ENCODE measurements at places on chromosomes 1 and 21. TPM values are rescaled to one million over a fixed set of nuclear protein-coding genes. Genes with fewer than 3 reads are reported as not detected.
A peak's percentile ranks its signal among the peaks of the same experiment; 100 is the strongest.

- H3K4me3 ChIP-seq, result no peak overlapping the region
- DNase-seq, result no peak
- H3K36me3 ChIP-seq, result peaks cover 18% of the 10 kb centered on the region
- H3K4me1 ChIP-seq, result no peaks in the 10 kb centered on the region
Measured at GRCh38 chr1:23383577-23384311, 14.1 kb upstream of the ZNF436 start.

RIPK4 gene
- 0.07 TPM for total RNA-seq

AK5 gene
- total RNA-seq, result not detected

KRTAP11-1 gene
- total RNA-seq, result not detected

GRCh38 chr1:81702079-81702715, 98.5 kb upstream of the ADGRL2 start:
- no peaks in the 10 kb centered on the region for H3K36me3 ChIP-seq
- no peak overlapping the region for H3K4me3 ChIP-seq
- H3K27me3 ChIP-seq, result no peaks in the 10 kb centered on the region
- H3K27ac ChIP-seq, result no peak overlapping the region
- peaks cover 8% of the 10 kb centered on the region for H3K4me1 ChIP-seq
- no peak for DNase-seq

LCE2A gene
- total RNA-seq, result not detected

LCE1A gene
- total RNA-seq, result not detected

GRCh38 chr1:208040821-208041297, 129.9 kb upstream of the CD34 start:
- H3K4me3 ChIP-seq, result no peak overlapping the region
- H3K27me3 ChIP-seq, result no peaks in the 10 kb centered on the region
- H3K36me3 ChIP-seq, result no peaks in the 10 kb centered on the region
- H3K27ac ChIP-seq, result no peak overlapping the region
- peaks cover 4% of the 10 kb centered on the region for H3K4me1 ChIP-seq

DNA sequence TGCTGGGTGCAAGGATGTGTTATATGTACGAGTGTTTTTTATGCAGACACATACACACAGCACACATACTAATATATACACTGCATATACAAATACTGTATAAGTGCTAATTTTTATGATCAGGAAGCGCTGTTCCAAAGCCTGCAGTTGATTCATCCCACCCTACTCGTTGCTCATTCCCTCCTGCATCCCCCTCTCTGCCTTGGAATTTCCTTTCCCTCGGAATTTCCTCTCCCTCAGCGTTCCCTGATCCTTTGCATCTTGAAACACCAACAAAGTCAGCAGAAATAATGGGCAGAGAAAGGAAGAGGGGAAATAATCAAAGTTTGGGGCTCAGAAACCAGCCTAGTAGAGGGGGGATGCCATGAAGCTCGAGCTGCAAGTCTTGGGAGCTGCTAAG, 98.9 kb downstream of the CSMD2 start:
- H3K4me3 ChIP-seq, result no peak overlapping the region
- no peak overlapping the region for H3K27ac ChIP-seq
- no peaks in the 10 kb centered on the region for H3K27me3 ChIP-seq
- DNase-seq, result no peak
- no peaks in the 10 kb centered on the region for H3K36me3 ChIP-seq

- no peaks in the 10 kb centered on the region for H3K36me3 ChIP-seq
- DNase-seq, result no peak
- H3K27ac ChIP-seq, result no peak overlapping the region
- H3K4me3 ChIP-seq, result no peak overlapping the region
- no peaks in the 10 kb centered on the region for H3K4me1 ChIP-seq
Measured at GRCh38 chr1:30129001-30129408, 594.4 kb downstream of the MATN1 start.

- no peaks in the 10 kb centered on the region for H3K27me3 ChIP-seq
- no peaks in the 10 kb centered on the region for H3K36me3 ChIP-seq
- peak overlapping the region; percentile 93 for H3K4me3 ChIP-seq
- H3K4me1 ChIP-seq, result no peaks in the 10 kb centered on the region
Measured at GRCh38 chr21:32413015-32413504, 554 bp downstream of the EVA1C start.

GRCh38 chr21:30613836-30614235, at the start of gene KRTAP6-1:
TSS of gene KRTAP6-1 (minus strand) at chr21:30613930. CDS start at chr21:30613904, 26 bp downstream.
- H3K4me1 ChIP-seq, result no peaks in the 10 kb centered on the region
- no peak for DNase-seq
- no peak within 1 kb of the TSS for H3K27ac ChIP-seq
- no peaks in the 10 kb centered on the region for H3K27me3 ChIP-seq

- H3K4me3 ChIP-seq, result no peak overlapping the region
- DNase-seq, result no peak
- no peaks in the 10 kb centered on the region for H3K27me3 ChIP-seq
- H3K27ac ChIP-seq, result no peak overlapping the region
- no peaks in the 10 kb centered on the region for H3K36me3 ChIP-seq
- no peaks in the 10 kb centered on the region for H3K4me1 ChIP-seq
Measured at GRCh38 chr21:31335957-31336738, 7.9 kb downstream of the TIAM1 start.

DNA sequence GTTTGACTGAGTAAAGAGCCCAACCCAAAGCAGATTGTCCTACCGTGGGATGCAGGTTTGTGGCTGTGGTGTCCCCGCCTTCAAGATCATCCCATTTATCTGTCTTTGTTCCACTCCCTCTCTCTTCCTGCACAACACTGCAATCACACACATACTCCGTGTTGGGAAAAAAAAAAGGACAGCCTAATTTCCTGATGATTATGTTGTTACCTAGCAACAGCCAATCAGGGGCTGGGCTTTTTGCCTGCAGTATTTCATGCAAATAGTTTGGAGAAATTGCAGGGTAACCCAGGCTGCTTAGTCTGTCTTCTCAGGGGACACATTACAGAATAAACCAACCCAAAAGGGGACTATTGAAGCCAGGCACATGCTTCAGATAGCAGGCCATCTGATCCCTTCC, 38.3 kb downstream of the PHC2 start:
- H3K4me1 ChIP-seq, result peaks cover 45% of the 10 kb centered on the region
- no peak for DNase-seq
- no peak overlapping the region for H3K27ac ChIP-seq

GRCh38 chr1:109770331-109771095, 6.8 kb upstream of the EPS8L3 start:
- no peak overlapping the region for H3K27ac ChIP-seq
- H3K4me3 ChIP-seq, result no peak overlapping the region
- no peak for DNase-seq
- H3K27me3 ChIP-seq, result no peaks in the 10 kb centered on the region
- no peaks in the 10 kb centered on the region for H3K36me3 ChIP-seq

DNA sequence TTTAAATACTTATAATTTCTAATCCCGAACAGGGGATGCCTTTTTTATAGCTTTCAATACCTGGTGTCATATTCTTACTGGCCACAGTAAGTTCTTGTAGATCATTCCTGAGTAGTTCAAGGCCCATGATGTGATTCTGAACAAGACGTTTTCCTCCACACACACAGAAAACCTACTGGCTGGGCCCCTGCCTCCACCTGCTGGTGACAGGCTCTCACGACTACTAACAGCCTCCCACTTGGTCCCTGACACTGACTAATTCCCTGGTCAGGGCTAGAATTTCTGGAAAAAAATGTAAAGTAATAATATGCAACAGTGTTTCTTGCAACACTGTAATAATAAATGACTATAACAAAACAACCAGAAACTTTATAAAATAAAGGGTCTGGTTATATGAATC, 50.4 kb upstream of the RIPK4 start:
- peak; percentile 65 for DNase-seq
- H3K4me1 ChIP-seq, result no peaks in the 10 kb centered on the region
- no peak overlapping the region for H3K4me3 ChIP-seq
- H3K36me3 ChIP-seq, result peaks cover 11% of the 10 kb centered on the region
- H3K27ac ChIP-seq, result no peak overlapping the region

HAO2 gene
- 0.26 TPM for total RNA-seq

DNA sequence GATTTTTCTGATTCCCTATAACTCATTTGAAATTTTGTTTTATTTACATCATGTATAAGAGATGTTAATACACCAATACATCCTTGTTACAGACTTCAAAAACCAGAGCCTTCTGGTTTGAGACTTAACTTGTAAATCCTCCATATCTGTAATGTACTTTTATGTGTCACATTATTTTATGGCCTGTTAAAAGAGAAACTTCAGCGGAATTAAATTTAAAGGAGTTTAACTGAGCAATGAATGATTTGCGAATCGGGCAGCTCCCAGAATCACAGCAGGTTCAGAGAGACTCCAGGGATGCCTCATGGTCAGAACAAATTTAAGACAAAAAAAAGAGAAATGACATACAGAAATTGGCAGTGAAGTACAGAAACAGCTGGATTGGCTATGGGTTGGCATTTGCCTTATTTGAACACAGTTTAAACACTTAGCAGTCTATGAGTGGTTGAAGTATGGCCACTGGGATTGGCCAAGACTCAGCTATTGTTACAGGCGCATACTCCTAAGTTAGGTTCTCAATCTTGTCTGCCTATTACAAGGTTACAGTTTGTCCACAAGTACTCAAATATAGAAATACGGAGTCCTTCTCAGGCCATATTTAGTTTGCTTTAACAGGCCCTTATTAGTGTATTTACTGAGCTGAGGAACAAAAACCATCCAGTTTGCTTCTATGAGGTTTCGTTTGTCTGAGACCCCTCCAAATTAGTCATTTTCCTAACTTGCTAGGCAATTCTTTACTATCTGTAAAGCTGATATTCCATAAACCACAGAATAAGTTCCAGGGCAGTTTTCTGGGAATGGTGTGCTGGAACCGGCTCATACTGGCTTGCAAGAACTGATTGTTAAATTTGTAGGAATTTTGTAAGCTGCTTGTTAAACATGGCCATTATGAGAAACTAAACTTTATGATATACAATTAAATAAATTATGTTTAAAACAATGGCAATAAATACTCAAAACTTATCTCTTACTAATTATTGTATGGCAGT, 56.2 kb upstream of the WDR26 start:
- no peak for DNase-seq
- H3K4me3 ChIP-seq, result no peak overlapping the region
- no peaks in the 10 kb centered on the region for H3K36me3 ChIP-seq
- no peaks in the 10 kb centered on the region for H3K4me1 ChIP-seq
- no peak overlapping the region for H3K27ac ChIP-seq

- H3K4me3 ChIP-seq, result no peak overlapping the region
- DNase-seq, result no peak
- H3K27ac ChIP-seq, result no peak overlapping the region
Measured at GRCh38 chr1:159172614-159173291, 1.3 kb downstream of the CADM3 start.

DNA sequence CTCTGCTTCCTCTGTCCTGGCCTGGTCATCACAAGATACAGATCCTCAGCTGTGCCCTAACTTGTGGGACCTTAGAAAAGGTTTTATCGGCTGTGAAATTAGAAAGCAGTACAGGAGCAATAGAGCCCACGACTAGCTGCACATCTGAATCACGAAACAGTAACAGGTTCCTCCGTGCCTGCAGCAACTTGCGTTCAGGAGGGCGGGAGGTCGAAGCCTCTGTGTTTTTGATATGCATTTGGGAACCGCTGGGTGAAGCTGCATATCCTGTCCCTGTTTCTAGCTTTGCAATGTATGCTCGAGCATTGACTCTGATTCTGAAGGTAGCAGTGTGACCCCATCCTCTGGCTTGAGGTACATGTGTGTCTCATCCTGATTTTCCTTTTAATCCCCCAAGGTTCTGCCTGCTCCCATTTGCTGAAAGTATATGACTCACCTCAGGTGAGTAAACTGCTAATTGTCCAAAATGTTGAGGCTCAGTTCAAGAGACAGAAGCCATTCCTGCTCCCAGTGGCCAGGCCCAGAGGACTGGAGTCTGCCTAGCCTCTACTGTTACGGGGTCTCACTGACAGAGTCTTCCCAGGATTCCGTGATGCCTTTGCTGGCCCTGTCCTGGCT, 44.3 kb downstream of the SCCPDH start:
- no peak overlapping the region for H3K4me3 ChIP-seq
- H3K4me1 ChIP-seq, result no peaks in the 10 kb centered on the region
- DNase-seq, result no peak
- peaks cover 23% of the 10 kb centered on the region for H3K36me3 ChIP-seq
- H3K27ac ChIP-seq, result no peak overlapping the region

CFHR5 gene
- not detected for total RNA-seq

GRCh38 chr1:17881761-17882160, 126.6 kb downstream of the ACTL8 start:
- H3K27ac ChIP-seq, result no peak overlapping the region
- no peaks in the 10 kb centered on the region for H3K27me3 ChIP-seq
- no peaks in the 10 kb centered on the region for H3K4me1 ChIP-seq
- no peak overlapping the region for H3K4me3 ChIP-seq
- no peaks in the 10 kb centered on the region for H3K36me3 ChIP-seq

SLC30A2 gene
- 4.8 TPM for total RNA-seq

GRCh38 chr21:16185766-16186165, 456.0 kb downstream of the USP25 start:
- H3K4me1 ChIP-seq, result no peaks in the 10 kb centered on the region
- no peaks in the 10 kb centered on the region for H3K36me3 ChIP-seq
- DNase-seq, result no peak
- no peak overlapping the region for H3K4me3 ChIP-seq

PTPN14 gene
- total RNA-seq, result 33.9 TPM

DNA sequence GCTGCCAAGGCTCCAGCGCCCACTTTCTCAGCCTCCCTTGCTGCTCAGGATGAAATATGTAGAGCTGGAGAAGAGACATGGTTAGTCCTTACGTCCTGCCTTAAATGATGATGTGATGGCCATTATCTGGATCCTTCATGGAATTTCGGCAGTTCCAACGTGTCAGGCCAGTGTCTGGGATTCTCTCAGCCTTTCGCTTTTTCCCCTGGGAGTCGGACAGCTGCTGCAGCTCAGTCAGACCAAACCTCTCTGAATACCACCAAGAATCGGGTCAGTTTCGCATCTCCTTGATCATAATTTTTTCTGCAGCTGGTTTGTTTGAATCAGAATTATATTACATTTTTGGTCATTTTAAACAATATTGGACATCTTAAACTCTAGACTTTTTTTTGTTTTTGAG, 22.3 kb upstream of the KLHDC8A start:
- no peaks in the 10 kb centered on the region for H3K27me3 ChIP-seq
- no peak overlapping the region for H3K27ac ChIP-seq
- H3K4me3 ChIP-seq, result no peak overlapping the region
- no peaks in the 10 kb centered on the region for H3K36me3 ChIP-seq

DNA sequence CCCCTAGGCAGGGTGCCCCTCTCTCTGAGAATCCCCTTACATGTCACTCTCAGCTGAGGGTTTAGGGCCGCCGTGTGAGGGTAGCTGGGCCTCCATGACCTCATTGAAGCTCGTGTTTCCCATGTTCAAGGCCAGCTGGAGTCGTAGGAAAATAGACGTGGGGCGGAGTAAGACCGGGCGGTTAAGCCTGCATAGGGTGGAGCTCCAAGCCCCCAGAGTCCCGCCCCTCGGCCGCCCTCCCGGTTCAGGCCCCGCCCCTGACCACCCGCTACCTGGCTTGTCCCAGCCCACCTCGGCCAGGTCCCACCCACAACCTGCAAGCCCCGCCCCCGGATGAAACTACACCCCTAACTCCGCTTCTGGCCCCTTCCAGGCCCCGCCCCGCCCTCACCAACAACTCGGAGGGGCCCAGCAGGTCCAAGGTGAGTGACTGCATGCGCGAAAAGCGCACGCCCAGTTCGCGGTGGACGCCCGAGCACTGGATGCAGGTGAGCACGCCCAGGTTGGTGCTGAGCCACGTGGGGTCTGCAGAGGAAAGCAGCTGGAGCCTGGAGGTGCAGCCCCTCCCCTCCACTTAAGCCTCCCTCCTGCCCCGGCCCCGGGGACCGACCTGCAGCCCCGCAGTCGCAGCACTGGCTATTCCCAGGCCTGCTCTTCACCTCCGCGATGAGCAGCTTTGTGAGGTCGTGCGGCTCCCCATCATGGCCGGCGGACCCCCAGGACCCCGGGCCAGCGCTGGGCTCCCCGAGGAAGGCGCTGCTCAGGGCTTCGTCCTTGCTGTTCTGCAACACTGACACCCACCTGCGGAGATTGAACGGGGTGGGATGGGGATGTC, 12.2 kb upstream of the TCEA3 start:
- no peak overlapping the region for H3K4me3 ChIP-seq
- peak; percentile 67 for DNase-seq
- H3K27ac ChIP-seq, result no peak overlapping the region

DLGAP3 gene
- total RNA-seq, result 0.76 TPM

NEK2 gene
- total RNA-seq, result 0.18 TPM

Measured in adrenal gland (tissue), 19 donors.